ENCODE measurements at places on chromosomes 5 and 9.

GRCh38 chr9:121178676-121179372, 22.8 kb downstream of the RAB14 start:
- peak; percentile 56 for DNase-seq

DNA sequence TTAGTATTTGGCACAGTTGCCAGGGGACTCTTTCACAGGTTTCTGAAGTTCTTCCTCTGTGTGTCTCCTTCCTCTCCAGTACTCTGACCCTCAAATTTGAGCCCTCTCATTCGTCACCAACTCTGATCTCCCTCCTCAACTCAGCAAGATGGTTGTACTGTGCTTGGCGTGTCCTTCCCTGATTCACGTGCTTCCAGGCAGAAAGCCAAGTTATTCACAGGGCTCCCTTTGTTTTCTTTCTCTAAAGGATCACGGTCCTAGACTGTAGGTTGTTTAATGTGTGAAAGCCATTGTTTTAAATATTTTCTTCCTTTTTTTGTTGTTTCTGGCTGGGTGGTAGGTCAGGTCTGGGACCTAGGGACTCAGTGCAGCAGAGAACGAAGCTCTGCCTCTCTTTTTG, 142.9 kb downstream of the DMAC1 start:
- DNase-seq: no peak

GRCh38 chr9:13163287-13163686, 116.2 kb downstream of the MPDZ start:
- DNase-seq: no peak

- DNase-seq: no peak
Observed at GRCh38 chr9:523444-523843, 308.8 kb downstream of the DOCK8 start.

GRCh38 chr9:128685636-128686489, 3.2 kb upstream of the SET start:
- no peak for DNase-seq

GRCh38 chr5:143386725-143387124, 16.8 kb downstream of the NR3C1 start:
- DNase-seq: no peak

DNA sequence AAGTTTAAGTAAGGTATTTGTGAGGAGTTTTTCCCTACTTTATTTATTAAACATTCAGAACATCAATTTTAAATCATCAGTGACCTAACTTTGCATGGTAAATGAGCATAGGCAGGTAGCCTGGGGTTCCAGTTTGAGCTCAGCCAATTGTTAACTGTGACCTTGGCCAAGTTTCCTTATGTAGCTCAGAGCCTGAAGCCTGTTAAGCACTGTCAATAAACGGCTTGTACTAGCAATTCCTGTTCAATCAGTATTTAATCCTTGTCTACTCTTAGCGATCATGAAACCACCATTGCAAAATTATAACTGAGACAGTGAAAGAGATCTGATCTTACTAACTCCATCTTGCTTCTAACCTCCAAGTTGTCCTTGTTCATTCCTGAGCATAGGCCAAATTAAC, 4.7 kb upstream of the SOWAHA start:
- DNase-seq: no peak

- no peak for DNase-seq
Observed at GRCh38 chr5:50767588-50767987, 101.2 kb downstream of the PARP8 start.

DNA sequence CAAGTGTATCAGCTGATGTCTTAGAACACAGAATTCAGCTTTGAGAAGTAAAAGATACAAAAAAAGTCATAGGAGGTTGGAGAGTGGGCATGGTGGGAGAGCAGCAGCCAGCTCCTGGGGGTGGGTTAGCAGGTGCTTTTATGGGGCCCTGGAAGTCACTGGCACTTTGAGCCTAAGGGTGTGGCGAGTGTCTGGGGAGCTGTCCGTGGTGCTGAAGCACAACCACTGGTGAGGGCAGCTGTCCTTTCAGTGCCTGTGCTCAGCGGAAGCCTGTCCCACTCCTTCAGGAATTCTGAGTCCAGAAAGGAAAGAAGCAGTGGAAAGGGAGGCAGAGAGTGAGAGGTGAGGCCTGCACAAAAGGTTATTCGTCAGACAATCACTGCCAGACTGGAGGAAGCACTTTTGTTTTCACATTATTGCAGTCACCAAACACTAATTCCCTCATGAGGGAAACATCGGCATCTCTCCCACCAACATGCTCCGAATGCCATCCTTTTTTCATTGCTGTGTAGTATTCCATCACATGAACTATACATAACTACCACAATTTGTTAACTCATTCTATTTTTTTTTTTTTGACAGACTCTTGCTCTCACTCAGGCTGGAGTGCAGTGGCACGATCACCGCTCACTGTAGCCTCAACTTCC, 59.4 kb upstream of the RAPGEF1 start:
- peak; percentile 62 for DNase-seq

DNA sequence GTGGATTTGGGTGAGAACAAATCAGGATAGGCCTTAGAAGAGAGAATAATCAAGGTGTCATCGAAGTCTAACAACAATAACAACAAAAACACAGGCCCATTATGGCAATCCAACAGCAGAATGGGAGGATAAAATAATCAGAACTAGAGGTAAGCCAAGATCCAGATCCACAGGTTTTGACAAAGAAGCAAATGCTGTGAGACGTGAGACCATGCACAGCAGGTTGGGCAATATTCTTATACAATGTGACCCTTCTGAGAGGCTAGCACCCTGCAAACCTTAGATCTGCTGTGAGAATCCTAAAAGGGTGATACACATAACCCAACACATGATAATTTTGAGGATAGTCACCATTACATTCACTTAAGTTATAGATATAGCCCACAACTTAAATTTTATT, 352.9 kb downstream of the CDH10 start:
- no peak for DNase-seq

GRCh38 chr5:99949361-99949760, 585.8 kb upstream of the FAM174A start:
- DNase-seq: no peak

GRCh38 chr9:36193023-36193422, 2.3 kb downstream of the CLTA start:
- no peak for DNase-seq

GRCh38 chr9:129436751-129437625, 183.9 kb downstream of the C9orf50 start:
- no peak for DNase-seq

GRCh38 chr9:114007991-114008666, 70.0 kb downstream of the AMBP start:
- no peak for DNase-seq

DNA sequence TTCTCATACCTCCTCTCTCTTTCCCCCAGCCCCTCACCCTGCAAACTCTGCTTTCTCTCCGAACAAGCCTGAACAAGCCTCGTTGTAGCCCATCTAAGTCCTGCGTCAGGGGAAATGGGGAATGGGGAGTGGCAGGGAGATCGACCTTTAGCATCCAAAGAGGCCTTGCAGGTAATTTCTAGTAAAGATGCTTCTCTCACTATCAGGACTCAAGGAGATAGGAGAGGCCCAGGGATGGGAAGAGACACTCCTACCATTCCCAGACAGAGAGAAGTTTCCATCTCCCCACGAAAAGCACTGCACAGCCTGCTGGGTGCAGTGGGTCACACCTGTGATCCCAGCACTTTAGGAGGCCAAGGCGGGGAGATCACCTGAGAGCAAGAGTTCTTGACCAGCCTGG, 44.4 kb upstream of the CTNNA1 start:
- DNase-seq: no peak

DNA sequence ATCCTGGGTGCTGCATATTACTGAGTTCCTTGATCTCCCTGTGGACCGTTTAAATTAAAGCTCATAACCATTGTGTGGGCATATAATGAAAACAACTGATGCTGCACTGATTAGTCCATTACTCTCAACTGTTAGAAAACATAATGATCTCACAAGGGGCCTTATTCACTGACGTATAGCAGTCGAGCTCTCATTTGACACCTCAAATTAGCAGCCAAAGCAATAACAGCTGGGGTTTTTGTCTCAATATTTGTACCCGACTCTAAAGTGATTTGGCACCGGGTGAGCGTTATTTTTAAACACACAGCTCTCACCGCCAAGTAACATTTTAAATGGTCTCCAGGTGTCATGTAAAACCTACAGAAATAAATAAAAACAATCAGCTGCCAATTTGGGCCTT, 252.2 kb upstream of the PANK3 start:
- no peak for DNase-seq

DNA sequence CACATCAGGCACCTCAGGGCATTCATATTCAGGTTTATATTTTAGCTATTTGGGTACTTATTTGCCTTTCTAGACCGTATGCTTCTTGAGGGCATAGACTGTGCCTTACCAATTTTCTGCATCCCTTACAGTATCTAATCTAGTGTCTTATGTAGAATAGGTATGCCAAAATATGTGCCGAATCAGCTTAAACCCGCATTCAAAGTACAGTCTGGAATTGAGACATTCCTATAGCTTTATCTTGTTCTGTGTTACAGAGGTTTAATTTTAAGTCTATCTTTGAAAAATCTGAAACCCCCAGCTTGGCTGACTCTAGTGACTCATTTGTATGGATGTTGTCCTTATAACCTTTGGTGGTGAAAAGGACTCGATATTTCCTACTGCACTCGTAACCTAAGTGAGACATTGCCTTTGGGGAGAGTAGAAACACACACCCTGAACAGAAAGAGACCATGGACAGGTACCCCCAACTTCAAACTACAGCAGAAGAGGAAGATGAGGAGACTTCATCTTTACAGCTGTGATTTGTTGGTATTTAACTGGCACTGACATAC, 27.0 kb upstream of the TMOD1 start:
- no peak for DNase-seq

GRCh38 chr5:164020116-164020515, 514.7 kb downstream of the MAT2B start:
- DNase-seq: no peak

- DNase-seq: no peak
Observed at GRCh38 chr5:150147670-150148069, 8.0 kb downstream of the PDGFRB start.

DNA sequence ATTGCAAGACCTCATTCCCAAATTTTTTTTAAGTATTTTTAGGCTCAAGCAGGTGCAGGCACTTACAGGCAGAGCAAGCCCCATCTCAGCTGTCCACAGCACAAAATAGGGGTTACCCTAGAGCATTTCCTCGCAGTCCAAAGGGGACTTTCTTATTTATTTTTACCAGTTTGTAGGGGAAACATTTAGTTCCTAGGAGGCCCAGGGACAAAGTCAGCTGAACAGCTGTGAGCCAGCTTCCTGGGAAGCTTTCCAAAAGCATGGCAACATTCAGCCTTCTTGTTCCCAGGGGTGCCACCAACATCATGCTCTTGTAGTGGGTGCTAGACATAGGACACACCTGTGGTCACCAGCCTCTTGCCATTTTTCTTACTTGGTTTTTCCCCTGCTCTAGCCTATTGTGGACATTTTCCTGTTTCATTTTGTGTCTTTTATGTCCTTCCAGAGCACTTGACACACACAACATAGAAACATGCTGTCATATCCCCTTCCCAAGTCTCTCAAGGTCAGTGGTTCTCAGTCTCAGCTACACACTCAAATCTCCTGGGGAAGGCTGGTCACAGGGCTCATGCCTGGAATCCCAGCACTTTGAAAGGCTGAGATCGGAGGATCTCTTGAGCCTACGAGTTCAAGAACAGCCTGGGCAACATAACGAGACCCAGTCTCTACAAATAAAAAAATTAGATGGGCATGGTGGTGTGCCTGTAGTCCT, 38.2 kb downstream of the HAVCR1 start:
- DNase-seq: no peak

GRCh38 chr9:70962761-70963440, 158.5 kb downstream of the TRPM3 start:
- DNase-seq: no peak

DNA sequence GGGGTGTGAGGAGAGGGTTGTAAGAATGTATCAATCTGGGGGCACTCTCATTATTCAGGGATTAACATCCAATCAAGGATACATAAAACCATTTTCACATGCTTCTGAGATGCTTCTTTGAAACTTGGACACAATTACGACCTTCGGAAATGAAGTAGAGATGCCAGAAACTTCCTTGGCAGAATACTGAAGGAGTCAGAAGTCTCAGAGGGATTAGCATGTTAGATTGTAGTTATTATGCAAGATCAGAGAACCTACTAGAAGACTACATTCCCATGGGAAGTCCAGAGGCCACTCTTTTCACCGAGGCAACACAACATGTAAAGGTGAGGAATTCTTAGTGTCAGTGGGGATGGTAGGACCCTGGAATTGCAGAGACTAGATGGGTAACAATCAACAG, 5.1 kb upstream of the SLC22A4 start:
- DNase-seq: no peak

- no peak for DNase-seq
Observed at GRCh38 chr9:138117836-138118235, 240.3 kb downstream of the CACNA1B start.

DNA sequence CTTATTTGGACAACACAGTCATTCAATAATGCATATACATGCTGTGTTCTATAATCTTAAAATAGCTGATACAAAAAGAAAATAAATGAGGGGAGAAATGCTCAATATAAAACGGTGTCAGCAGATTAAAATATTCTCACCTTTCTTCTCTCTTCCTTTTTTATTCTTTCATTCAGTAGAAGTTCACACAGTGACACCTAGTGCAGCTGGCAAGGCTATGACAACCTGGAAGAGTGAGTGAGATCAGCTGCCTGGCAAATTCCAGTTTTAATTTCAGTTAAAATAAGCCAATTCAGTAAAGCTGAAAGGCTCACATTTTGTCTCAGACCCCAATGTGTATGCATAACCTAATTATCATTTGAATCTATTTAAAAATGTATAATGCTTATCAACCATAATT, 150.3 kb downstream of the RASEF start:
- no peak for DNase-seq

- DNase-seq: no peak
Observed at GRCh38 chr5:34054400-34054729, 11.4 kb upstream of the C1QTNF3 start.

DNA sequence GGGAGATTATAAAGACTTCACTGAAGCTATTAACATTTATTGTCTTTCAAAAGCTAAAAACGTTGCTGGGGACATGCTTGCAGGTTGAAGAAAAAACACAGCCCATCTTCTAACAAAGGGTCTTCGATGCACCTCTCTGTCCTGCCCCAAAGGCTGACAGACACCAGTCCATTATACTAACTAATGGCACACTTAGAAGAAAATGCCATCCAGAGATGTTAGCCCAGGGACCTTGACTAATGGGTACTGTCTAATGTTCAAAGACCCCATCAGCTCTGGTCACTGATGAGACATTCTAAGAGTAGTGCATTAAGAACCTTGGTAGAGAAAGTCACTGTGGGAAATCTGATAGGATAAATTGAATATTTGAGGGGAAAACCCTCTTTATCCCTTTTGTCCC, 124.9 kb downstream of the EBF1 start:
- DNase-seq: no peak

- no peak for DNase-seq
Observed at GRCh38 chr5:118565335-118565971, 422.9 kb downstream of the DTWD2 start.

- DNase-seq: no peak
Observed at GRCh38 chr5:80644900-80645299, 9.6 kb upstream of the MSH3 start.

GRCh38 chr9:129254566-129255287, 76.7 kb upstream of the IER5L start:
- no peak for DNase-seq

GRCh38 chr5:76867827-76868693, 18.2 kb downstream of the S100Z start:
- DNase-seq: peak; percentile 64
